ENCODE measurements at places on chromosomes 4 and X. TPM values are rescaled to one million over a fixed set of nuclear protein-coding genes. Genes with fewer than 3 reads are reported as not detected.

GPR50 gene
- polyA plus RNA-seq: not detected

MAGEA2 gene
- polyA plus RNA-seq: 45.1 TPM

LGI2 gene
- not detected for polyA plus RNA-seq

ATP1B4 gene
- polyA plus RNA-seq: not detected

OTUD6A gene
- polyA plus RNA-seq: not detected

TRPC5OS gene
- polyA plus RNA-seq: not detected

GRCh38 chr4:81504112-81505003 lies 32.7 kb upstream of the RASGEF1B start:
- no peak for DNase-seq
- H3K27ac ChIP-seq: no peak overlapping the region
- H3K4me3 ChIP-seq: no peak overlapping the region
- H3K36me3 ChIP-seq: no peaks in the 10 kb centered on the region
- H3K27me3 ChIP-seq: 0 out of 3 replicates have a peak, but pooled peaks cover 2% of the 10 kb centered on the region

DNA sequence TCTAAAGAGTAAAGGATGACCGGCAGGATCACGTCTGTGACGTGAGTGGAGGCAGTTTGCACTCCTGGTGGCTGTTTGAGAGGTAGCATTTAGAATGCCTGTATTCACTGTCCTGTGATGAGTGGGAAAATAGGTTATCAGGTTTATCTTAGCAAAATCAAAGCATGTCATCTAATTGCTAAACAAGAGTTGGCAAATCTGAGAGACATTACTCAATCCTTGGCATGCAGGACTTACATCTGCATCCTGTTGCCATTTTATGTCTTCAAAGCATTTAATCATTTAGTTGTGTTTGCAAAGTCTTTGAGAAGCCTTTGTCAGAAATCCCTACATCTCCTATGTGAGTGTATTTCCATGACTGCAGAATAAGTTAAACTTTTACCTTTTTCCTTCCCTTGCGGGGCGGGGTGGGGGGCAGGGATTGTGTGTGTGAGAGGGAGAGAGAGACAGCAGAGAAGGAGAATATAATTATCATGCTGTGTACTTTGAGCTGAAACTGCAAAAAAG lies 41.4 kb upstream of the MSANTD1 start:
- no peak for DNase-seq
- 0 out of 2 replicates have a peak, but pooled peaks cover 3% of the 10 kb centered on the region for H3K4me1 ChIP-seq
- H3K36me3 ChIP-seq: peaks cover 52% of the 10 kb centered on the region
- H3K27me3 ChIP-seq: no peaks in the 10 kb centered on the region
- no peak overlapping the region for H3K4me3 ChIP-seq

GRCh38 chr4:40086421-40086820 lies 29.8 kb downstream of the N4BP2 start:
- H3K4me3 ChIP-seq: no peak overlapping the region

GRCh38 chrX:79300856-79301255 lies 66.3 kb downstream of the ITM2A start:
- H3K27ac ChIP-seq: no peak overlapping the region
- no peaks in the 10 kb centered on the region for H3K4me1 ChIP-seq
- no peak for DNase-seq
- no peak overlapping the region for H3K4me3 ChIP-seq

GRCh38 chr4:31692399-31692940 lies 972.3 kb downstream of the PCDH7 start:
- no peaks in the 10 kb centered on the region for H3K36me3 ChIP-seq
- H3K4me1 ChIP-seq: no peaks in the 10 kb centered on the region
- no peak overlapping the region for H3K4me3 ChIP-seq
- no peak overlapping the region for H3K27ac ChIP-seq

- no peaks in the 10 kb centered on the region for H3K4me1 ChIP-seq
- no peak overlapping the region for H3K4me3 ChIP-seq
- no peaks in the 10 kb centered on the region for H3K36me3 ChIP-seq
- no peak overlapping the region for H3K27ac ChIP-seq
- no peak for DNase-seq
Measured at GRCh38 chr4:166655231-166655630, 579.1 kb downstream of the SPOCK3 start.

DNA sequence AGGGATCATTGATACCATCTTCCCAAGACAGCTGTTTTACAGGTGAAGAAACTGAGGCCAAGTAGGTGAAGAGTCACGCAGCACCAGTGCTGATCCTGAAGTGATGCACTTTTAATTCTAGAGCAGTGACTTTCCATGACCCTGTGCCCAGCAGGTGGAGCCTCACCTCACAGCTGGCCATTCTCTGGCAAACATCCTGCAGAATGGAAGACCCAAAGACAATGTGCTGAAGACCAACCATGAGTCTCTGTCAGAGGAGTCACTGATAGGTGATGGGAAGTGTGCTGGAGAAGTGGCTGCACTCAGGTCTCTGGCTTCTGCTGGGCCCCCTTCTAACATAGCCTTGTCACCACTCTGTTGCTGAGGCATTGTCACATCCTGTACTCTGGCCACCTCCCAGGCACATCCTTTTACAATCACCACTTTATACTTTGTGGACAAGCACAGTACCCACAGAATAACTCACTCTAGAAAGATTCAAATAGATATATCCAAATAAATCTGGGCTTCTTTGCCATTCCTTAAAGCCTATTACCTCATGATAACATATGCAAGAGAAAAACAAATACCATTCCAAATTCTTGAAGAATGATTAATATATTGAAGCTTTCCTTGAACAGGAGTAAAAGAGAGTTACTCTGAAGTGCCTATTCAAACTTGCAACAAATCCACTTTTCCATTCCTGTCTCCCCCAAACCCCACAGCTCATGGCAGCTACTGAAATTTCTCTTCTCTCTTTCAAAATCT lies 64.1 kb upstream of the SCOC start:
- no peak for DNase-seq
- no peak overlapping the region for H3K4me3 ChIP-seq
- no peaks in the 10 kb centered on the region for H3K36me3 ChIP-seq
- H3K27ac ChIP-seq: no peak overlapping the region

DNA sequence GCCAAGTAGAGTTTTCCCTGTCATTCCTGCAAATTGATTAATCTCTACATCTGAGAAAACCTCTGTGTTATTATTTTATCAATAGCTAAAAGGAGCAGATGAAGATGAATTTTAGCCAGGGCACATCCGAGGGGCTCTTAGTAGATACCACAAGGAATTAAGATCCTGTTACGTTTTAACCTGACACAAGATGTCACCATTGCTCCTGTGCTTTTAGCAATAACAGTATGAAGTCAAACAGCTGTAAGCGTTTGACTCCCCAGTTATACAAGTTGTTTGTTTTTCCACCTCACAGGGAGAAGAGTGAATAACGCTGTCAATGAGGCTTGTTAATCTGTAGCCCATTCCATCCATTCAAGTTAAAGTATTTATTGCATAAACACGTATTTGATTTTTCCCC lies 76.0 kb upstream of the AP1S2 start:
- H3K27ac ChIP-seq: no peak overlapping the region
- H3K4me3 ChIP-seq: no peak overlapping the region
- no peaks in the 10 kb centered on the region for H3K4me1 ChIP-seq
- no peaks in the 10 kb centered on the region for H3K27me3 ChIP-seq
- no peak for DNase-seq

- H3K4me3 ChIP-seq: no peak overlapping the region
- H3K36me3 ChIP-seq: peaks cover 26% of the 10 kb centered on the region
- no peak overlapping the region for H3K27ac ChIP-seq
- H3K4me1 ChIP-seq: no peaks in the 10 kb centered on the region
- DNase-seq: no peak
- H3K27me3 ChIP-seq: no peaks in the 10 kb centered on the region
Measured at GRCh38 chr4:75769036-75769435, 44.7 kb downstream of the USO1 start.

DNA sequence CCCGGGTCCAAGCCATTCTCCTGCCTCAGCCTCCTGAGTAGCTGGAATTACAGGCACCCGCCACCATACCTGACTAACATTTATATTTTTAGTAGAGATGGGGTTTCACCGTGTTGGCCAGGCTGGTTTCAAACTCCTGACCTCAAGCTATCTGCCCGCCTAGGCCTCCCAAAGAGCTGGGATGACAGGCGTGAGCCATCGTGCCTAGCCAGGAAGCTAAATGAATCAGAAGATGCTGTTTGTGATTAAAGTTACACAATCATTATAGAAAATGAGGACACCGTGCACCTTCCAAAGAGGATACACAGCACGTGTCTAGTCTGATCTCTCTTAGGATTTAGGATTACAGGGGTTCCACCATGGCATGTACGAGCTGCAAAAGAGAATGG lies 99.6 kb downstream of the DHRSX start:
- no peak overlapping the region for H3K4me3 ChIP-seq
- H3K27ac ChIP-seq: no peak overlapping the region
- no peaks in the 10 kb centered on the region for H3K27me3 ChIP-seq
- DNase-seq: no peak

- no peak overlapping the region for H3K4me3 ChIP-seq
- H3K27ac ChIP-seq: no peak overlapping the region
- DNase-seq: no peak
- H3K4me1 ChIP-seq: no peaks in the 10 kb centered on the region
- H3K27me3 ChIP-seq: no peaks in the 10 kb centered on the region
Measured at GRCh38 chr4:149706942-149707341, 108.7 kb downstream of the IQCM start.

DNA sequence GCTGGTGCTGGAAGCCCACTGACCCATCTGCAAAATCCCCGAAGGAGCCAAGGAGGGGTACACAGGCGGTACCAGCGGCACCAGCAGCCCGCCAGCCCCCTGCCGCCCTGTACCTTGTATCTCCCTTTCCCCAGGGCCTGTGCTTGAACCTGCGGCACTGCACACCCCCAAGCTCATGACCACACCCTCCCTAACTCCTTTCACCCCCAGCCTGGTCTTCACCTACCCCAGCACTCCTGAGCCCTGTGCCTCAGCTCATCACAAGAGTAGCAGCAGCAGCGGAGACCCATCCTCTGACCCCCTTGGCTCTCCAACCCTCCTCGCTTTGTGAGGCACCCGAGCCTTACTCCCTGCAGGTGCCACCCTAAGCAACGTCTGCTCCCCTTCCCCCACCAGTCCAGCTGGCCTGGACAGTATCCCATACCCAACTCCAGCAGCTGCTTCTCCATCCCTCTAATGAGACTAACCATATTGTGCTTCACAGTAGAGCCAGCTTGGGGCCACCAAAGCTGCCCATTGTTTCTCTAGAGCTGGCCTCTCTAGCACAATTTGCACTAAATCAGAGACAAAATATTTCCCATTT lies 94.9 kb downstream of the LARP1B start:
- no peaks in the 10 kb centered on the region for H3K4me1 ChIP-seq
- H3K27me3 ChIP-seq: no peaks in the 10 kb centered on the region
- DNase-seq: no peak
- H3K36me3 ChIP-seq: peaks cover 4% of the 10 kb centered on the region
- H3K4me3 ChIP-seq: no peak overlapping the region

DNA sequence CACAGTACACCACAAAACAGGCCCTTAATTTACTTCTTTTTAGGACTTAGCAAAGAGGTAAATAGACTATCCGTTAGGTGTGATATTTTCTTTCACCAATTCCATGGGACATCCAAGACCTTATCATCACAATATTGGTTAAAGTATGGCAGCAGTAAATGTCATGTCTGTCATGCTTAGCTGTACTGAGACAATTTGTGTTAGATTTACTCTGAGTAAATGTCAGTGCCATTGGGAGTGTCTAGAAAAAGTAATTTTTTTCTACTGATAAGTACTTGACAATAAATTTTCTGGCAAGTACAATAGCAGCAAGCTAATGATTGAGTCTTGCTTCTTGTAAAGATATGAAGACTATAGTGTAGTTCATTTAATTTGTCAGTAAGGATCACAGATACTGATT lies 756.1 kb downstream of the FAM133A start:
- DNase-seq: no peak
- H3K27ac ChIP-seq: no peak overlapping the region
- H3K27me3 ChIP-seq: no peaks in the 10 kb centered on the region
- H3K36me3 ChIP-seq: no peaks in the 10 kb centered on the region
- H3K4me1 ChIP-seq: no peaks in the 10 kb centered on the region

DNA sequence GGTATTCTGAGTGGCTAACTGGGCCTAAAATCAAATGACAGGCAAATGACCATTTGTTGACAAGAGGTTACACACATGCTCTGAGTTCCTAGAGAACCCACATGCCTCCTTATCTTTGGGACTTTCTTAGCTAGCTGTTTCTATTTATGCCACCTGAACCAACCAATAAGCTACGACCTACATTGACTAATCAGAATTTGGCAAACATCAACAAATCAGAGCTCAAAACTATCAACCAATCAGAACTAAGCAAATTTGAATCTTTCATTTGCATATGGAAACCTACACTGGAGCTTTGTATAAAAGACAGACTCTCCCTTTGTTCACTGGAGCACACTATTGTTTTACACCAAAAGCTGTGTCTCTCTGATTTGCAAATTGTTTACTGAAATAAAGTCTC lies 192.0 kb downstream of the CXXC4 start:
- no peak overlapping the region for H3K4me3 ChIP-seq
- DNase-seq: no peak
- no peak overlapping the region for H3K27ac ChIP-seq
- H3K4me1 ChIP-seq: no peaks in the 10 kb centered on the region
- H3K27me3 ChIP-seq: no peaks in the 10 kb centered on the region

- H3K27ac ChIP-seq: no peak overlapping the region
- H3K4me1 ChIP-seq: no peaks in the 10 kb centered on the region
- DNase-seq: no peak
- H3K4me3 ChIP-seq: no peak overlapping the region
- no peaks in the 10 kb centered on the region for H3K36me3 ChIP-seq
Measured at GRCh38 chrX:111180750-111181240, 84.8 kb downstream of the PAK3 start.

- H3K4me1 ChIP-seq: no peaks in the 10 kb centered on the region
- H3K27me3 ChIP-seq: no peaks in the 10 kb centered on the region
- H3K27ac ChIP-seq: no peak overlapping the region
- DNase-seq: no peak
Measured at GRCh38 chr4:142940425-142941330, 94.6 kb upstream of the INPP4B start.

GRCh38 chr4:138348055-138348454 lies 105.9 kb upstream of the SLC7A11 start:
- H3K27ac ChIP-seq: no peak overlapping the region
- H3K36me3 ChIP-seq: no peaks in the 10 kb centered on the region
- H3K4me3 ChIP-seq: no peak overlapping the region
- DNase-seq: no peak
- H3K27me3 ChIP-seq: no peaks in the 10 kb centered on the region

- H3K27me3 ChIP-seq: no peaks in the 10 kb centered on the region
- no peaks in the 10 kb centered on the region for H3K36me3 ChIP-seq
- no peak overlapping the region for H3K27ac ChIP-seq
- no peak overlapping the region for H3K4me3 ChIP-seq
- H3K4me1 ChIP-seq: no peaks in the 10 kb centered on the region
- no peak for DNase-seq
Measured at GRCh38 chr4:136002316-136002715, 1530.0 kb downstream of the PCDH18 start.

- H3K4me1 ChIP-seq: no peaks in the 10 kb centered on the region
- no peaks in the 10 kb centered on the region for H3K36me3 ChIP-seq
- no peaks in the 10 kb centered on the region for H3K27me3 ChIP-seq
- H3K4me3 ChIP-seq: no peak overlapping the region
Measured at GRCh38 chr4:147336252-147336651, 144.6 kb upstream of the EDNRA start.

- H3K4me3 ChIP-seq: no peak overlapping the region
- no peaks in the 10 kb centered on the region for H3K4me1 ChIP-seq
- DNase-seq: peak; percentile 38
- no peaks in the 10 kb centered on the region for H3K36me3 ChIP-seq
- no peak overlapping the region for H3K27ac ChIP-seq
- H3K27me3 ChIP-seq: no peaks in the 10 kb centered on the region
Measured at GRCh38 chr4:42519803-42520417, 122.6 kb downstream of the SHISA3 start.

All from K562 (cell line).